ENCODE measurements at places on chromosomes 12 and 14.

GRCh38 chr12:55899082-55899481 lies 28.6 kb downstream of the PYM1 start:
- DNase-seq = no peak

DNA sequence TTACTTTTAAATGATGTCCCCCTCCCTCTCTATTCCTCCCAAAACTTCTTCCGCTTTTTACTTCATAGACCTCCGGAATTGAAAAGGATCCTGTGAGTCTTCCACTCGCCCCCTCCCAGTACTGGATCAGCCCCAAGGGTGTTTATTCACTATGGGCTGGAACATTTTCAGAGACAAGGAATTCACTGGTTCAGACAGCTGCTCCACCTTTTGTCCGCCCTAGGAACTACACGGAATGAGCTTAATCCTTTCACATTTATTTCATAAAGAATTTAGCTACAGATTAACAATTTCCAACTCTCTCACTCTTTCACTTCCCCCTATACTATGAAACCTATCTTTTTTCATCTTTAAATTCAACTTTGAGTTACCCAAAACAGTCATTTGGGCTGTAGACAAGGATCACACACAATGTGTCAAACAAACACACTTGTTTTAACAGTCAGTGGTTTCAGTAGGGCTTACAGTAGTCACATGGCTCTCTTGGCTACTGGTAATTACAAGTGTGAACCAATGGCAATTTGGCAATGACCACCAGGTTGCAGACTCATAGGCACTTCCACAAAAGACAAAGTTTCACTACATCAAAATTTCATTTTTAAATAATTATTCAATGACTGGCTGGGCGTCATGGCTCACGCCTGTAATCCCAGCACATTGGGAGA lies 20.6 kb downstream of the CNIH1 start:
- DNase-seq = no peak

DNA sequence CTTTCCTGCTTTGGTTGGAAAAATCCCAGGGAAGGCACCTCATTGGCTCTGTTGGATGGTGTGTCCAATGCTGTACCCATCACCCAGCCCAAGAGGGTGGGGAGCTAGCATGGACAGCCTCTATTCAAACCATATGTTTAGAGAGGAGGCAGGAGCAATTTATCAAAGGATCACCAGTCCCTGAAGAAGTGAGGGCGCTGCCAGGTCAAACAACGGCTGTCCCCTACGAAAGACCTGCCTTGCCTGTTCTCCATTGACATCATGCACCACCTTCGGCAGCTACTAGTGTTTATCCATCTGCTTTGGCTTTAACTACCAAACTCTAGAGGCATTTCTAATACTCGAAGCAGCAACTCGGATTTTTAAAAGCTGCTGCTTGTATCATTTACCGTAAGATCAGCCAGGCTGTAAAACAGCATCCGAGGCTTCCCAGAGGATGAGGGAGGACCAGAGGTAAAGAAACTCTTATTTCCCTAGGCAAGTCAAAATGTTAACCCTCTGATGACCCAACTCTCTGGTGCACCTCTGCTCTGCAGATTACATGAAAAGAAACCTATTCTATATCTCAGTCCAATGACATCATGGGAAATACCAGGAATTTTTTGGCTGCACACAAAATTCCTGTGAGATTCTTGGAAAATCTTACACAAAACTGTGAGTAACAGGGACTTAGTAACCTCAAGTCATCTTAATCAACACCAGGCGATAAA lies 720.9 kb upstream of the TBX3 start:
- peak; percentile 97 for DNase-seq

- DNase-seq = peak; percentile 96
Observed at GRCh38 chr12:45234139-45234865, 18.4 kb downstream of the ANO6 start.

DNA sequence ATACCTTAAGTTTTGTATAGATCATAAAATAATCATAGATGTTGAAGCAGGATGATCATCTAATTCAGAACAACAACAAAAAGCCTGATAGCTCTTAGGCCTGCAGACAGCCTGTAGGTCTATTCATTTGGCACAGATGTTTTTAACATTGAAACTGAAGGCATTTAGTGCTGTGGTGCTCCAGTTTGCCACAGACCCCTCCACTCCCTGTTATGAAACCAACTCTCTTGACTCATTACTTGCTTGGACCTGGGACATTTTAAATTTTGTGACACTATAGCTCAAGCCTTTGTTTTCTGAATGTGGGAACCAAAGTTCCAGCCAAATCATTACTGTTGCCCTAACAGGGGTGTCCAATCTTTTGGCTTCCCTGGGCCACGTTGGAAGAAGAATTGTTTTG lies 9.1 kb downstream of the PRKCH start:
- DNase-seq = no peak

GRCh38 chr14:100463937-100464336 lies 123.3 kb downstream of the BEGAIN start:
- no peak for DNase-seq

DNA sequence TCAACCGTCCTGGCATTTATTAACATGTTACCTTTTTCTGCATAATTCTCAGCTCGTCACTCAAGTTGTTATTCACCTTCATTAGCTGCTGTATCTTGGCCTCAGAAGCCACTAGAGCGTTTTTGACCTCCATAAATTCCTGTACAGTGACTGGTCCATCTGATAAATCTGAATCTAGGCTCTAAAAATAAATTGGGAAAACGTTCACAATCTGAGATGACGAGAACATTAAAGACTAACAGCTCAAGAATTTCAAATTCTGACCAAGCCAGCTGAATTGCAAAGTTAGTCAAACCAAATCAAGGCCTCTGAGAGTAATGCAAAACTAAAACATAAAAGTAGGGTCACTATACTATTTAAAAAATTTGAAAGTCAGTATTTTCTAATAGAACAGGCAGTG lies 45.0 kb downstream of the GIT2 start:
- peak; percentile 89 for DNase-seq

- no peak for DNase-seq
Observed at GRCh38 chr12:46908236-46908935, 82.6 kb upstream of the SLC38A4 start.

DNA sequence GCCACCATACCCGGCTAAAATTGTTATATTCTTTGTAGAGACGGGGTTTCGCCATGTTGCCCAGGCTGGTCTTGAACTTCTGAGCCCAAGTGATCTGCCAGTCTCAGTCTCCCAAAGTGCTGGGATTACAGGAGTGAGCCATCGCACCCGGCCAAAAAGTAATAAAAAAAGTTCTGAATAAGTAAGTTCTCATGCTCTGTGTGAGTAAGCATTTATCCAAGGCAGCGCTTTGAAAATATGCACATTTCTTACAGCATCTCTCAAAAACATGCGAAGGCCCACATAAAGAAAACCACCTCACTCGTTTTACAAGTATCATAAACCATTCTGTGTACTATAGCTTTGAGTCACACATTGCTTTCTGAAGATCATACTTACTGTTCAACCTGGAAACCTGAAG lies 8.6 kb downstream of the GIT2 start:
- DNase-seq = no peak

DNA sequence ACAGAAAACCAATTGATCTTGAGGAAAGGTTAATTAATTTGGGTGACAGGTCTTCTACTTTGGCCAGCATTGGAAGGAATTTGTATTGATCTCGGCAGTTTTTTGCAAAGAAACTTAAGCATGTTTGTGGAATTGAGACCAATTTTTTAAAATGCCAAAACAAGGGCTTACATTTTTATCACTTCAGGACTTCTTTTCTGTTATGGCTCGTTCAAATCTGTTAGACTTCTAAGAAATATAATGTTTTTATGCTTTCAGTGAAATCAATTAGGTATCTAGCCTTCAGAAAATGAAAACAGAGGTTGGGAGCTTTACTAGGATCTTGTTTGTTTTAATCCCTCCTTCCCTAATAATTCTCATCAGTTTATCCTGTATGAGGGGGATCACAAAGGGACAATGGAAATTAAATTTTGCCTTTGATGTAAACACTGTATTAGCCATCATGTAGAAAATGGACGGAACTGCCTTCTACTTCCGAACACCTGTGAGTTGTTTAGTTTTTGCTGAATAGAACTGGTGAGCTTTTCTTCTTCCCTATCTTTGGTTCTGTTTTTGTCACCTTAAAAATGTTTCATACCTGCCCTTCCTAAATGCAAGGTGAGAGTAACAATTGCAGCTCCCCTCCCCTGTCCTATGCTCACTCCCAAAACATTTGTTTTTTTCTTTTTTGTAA lies 7.8 kb downstream of the FOXA1 start:
- DNase-seq = no peak

GRCh38 chr14:83529531-83529930 lies 1995.9 kb upstream of the SEL1L start:
- no peak for DNase-seq

DNA sequence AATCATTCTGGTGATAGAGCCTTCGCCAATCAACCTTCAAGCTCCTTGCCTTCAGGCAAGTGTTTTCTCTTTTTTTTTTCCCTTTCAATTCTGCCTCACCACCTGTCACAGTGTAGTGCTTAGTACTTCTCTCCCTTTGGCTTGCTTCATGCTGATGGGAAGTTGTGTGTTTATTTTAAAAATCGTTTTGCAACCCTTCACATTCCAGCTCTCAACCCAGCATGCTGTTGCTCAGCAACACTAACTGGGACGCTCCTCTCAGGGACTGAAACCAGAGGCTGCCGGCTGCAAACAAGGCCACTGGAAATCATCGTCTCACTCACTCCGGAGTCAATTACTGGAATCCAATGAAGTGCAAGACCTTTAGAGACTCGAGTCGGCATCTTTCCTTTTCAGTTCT lies 342.7 kb downstream of the PRKD1 start:
- DNase-seq = no peak

DNA sequence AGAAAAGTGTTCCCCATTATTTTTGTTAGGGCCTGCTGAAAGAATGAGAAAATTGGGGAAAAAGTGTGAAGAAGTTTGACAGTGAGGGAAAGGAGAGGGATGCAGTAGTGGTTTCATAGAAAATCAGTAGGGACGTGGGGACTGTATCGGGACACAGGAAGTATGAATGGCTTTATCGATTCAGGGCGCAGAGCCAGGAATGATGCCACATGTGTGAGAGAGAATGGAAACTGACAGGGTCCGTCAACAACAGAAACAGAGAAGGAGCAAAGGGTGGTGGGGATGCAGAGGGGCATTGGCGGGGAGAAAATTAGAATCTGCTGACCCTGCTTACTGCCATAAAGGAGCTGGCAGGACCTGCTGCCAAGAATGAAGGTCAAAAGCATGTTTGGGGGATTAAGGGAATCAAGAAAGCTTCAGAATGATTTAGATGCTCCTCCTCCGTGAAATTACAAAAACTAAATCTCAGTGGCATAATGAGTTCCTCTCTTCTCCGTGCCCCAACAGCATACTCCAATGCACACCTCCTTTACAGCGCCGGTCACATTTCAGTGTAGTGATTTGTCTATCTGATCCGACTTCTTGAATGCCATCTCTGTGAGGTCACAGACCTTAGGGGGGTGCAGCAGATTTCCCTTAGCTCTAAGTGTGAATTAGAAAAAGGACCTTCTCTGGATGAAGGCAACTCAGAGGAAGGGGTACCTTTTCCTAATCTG lies 92.6 kb downstream of the EMP1 start:
- DNase-seq = no peak
